ENCODE measurements at places on chromosomes 3 and 15.

DNA sequence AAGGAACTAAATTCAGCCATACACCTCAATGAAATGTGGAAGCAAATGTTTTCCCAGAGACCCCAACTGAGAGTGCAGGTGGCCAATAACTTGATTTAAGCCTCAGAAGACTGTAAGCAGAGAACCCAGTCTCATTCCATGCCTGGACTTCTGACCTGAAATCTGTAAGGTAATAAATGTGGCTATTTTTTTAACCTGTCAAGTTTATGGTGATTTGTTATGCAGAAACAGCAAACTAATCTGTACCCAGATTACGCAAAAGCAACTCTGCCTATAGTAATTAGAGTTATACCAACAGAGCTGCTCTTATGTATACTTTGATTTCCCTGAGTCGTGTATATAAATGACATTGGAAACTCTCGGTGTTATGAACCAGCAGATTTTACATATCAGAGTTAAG, 534.0 kb upstream of the NAALADL2 start:
- no peak for DNase-seq

DNA sequence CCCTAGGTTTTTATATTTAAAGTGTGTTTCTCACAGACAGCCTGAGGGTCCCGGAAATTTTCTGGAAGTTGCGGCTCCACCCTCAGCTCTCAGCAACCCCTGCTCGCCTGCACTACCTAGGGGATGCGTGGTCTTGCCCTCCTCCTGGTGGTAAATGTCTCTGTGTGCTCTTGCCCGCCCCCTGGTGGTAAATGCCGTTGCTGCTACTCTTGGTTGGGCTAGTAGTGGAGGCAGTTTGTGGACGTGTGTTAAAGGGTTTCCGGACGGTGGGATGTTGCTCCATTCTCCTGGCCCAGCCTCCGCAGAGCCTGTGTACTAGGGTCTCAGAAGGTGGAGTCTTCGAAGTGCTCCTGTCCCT, 27.4 kb downstream of the STOML1 start:
- no peak for DNase-seq

DNA sequence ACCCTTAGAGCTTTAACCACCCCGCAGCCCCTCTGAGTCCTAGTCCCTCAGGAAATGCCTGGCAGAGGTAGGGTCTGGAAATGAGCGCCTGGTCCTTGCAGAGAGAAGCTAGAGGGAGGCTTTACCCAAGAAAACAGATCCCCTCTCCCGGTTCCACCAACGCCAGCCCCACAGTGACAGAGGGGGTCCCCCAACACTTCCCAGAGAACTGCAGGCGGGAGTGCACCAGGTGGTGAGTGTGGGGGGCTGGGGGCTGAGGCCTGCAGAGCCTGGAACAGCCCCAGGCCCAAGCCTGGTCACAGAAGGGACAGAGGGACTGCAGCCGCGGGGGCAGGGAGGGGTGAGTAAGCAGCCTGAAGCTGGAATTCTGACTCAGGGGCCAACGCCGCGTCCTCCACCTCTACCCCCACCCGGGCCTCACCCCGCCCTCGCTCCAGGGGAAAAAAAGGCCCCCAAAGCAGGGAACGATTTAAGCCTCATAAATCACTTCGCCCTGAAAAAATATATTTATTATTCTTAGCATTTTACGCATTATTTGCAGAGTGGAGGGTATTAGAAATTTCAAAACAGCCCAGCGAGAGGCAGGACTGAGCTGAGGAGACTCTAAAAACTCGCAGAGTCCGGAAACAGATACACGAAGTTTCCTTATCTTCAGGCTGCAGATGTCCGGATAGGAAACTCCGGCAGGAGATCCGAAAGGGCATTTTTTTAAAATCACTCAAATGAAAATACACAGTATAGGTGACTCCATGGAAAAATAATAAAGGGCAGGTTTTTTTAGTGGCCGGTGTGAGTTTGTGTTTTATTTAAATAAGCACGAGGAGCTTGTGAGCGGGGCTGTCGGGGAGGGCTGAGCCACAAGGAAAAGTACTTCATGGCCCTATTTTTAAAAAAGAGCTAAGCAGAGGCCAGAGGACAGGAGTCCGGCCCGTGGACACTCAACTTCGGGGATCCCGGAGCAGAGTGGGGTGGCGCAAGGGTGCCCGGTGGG, 10.0 kb downstream of the GATA2 start:
- DNase-seq = peak; percentile 36

GRCh38 chr3:125608419-125608818, 13.1 kb upstream of the OSBPL11 start:
- DNase-seq = no peak

GRCh38 chr3:16305111-16305541, 40.1 kb downstream of the OXNAD1 start:
- no peak for DNase-seq

DNA sequence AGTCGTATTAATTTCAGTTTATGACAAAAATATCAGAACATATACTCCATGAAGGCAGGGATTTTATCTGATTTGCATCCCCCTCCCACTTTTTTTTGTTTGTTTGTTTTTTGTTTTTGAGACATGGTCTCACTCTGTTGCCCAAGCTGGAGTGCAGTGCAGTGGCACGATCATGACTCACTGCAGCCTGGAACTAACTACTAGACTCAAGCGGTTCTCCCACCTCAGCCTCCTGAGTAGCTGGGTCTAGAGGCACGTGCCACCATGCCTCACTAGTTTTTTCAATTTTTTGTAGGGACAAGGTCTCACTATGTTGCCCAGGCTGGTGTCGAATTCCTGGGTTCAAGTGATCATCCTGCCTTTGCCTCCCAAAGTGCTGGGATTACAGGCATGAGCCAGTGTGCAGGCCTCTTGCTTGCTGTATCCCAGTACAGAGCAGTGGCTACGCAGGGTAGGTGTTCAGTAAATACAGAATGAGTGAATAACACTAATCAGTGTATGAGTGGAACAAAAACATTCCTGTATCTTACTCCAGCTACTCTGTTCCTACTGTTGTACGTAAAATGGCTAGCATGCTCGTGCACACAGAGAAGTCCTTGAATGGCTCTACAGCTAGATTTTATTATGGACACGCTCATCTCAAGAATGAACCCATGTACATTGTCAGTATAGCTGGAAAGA, 272.4 kb downstream of the FOXP1 start:
- DNase-seq = no peak

- no peak for DNase-seq
Measured at GRCh38 chr15:90421527-90421926, 33.5 kb downstream of the IQGAP1 start.

DNA sequence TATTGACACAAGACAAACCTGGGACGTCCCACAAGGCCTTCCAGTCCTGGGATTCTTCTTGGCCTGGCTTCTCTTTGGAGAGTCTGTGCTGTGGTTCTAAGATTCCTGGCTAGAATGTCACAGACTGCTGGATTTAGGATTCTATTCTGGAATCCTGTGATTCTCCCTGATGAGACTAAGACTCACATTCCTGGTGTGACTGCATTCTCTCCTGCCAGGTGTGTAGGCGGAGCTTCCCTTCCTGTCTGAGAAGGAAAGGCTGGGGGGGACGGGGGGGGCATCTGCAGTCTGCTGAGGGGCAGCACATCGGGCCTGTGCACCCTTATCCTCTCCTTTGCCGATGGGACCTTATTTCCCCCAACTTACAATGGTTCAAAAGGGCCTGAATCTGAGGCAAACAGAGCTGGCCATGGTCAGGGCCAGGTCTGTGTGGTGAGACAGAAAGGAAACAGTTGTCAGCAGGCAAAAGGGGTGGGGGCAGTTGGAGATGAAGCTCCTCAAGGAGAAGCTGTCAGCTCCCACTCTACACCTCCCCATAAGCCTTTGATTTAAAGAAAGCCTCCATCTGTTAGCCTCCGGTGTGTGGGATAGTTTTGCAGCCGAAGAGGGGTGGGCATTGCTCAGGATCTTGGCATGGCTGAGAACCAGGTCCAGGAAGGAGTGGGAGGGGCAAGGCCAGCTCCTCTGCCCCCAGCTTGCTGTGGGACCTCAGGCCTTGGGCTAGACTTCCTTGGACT, 30.9 kb downstream of the VIPR1 start:
- no peak for DNase-seq

DNA sequence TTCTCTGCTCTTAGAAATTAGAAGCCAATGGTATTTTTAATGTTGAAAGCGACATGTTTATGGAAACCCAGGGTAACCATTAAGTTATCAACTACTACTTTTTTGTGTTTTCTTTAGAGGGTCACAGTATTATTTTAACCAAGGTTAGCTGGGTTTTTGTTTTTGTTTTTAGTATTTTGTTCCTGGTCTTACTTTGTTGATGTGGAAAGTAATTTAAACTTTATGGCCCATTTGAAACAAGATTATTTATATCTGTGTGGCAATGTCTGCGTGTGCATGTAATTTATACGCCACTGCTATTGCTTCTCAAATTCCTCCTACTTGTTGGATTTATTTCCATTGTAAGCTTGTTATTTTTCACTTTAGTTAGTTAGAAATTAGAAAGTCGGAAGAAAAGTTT, 722.1 kb upstream of the NR2F2 start:
- no peak for DNase-seq

DNA sequence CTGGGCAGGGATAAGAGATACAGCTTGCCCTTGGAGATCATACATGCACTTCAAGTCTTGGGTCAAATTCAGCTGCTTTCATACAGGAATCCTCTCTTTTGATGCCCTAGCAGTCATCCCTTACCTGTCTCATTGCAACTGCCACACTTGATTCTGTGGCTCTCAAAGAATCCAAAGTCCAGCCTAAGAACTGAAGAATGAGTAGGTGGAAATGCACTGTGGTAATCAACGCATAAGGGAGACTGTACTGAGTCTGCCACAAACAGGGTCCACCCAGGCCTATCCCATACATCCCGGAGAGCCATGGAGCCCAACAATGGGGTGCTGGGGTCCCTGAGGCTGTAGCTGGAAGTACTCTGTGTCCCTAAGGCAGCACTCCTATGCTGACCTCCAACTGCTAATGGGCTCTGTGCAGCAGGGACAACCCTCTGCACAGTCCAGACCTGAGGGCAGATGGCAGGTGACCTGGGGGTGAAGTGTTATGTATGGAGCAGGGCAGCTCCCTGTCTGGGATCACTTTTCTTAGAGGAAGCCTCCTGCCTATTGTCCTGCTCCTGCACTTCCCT, 1.7 kb upstream of the VPS18 start:
- DNase-seq = no peak

- DNase-seq = no peak
Measured at GRCh38 chr3:129006864-129007263, 5.8 kb downstream of the EFCC1 start.

GRCh38 chr3:4746241-4746958, 232.8 kb upstream of the BHLHE40 start:
- no peak for DNase-seq

- DNase-seq = no peak
Measured at GRCh38 chr3:57017459-57017845, 43.0 kb upstream of the SPATA12 start.

DNA sequence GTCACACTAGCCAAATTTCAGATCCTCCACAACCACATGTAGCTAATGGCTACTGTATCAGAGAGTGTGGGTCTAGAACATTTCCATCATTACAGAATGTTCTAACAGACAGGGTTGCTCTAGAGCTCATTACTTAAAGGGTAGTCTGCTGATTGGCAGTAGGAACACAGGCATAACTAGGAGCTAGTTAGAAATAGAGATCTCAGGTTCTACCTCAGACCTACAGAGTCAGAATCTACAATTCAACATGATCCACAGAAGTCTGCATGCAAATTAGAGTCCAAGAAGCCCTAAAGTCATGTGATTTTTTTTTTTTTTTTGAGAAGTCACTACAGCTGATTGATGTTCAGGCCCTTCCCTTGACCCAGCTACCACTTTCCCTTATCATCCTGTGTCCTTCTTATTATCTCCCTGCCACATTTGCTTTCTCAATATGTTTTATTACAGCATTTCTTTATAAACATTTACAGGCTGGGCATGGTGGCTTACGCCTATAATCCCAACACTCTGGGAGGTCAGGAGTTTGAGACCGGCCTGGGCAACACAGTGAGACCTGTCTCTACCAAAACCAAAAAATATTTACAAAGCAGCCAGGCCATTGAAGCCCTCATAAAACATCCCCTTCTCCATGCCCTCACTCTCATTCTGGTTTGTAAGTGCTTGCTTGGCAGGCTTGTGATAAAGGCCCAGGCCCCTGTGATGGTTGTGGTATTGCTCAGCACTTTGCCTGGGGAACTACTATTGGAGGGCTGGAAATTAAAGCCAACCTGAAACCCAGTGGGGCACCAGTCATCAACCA, 3.8 kb upstream of the ABHD5 start:
- DNase-seq = no peak

DNA sequence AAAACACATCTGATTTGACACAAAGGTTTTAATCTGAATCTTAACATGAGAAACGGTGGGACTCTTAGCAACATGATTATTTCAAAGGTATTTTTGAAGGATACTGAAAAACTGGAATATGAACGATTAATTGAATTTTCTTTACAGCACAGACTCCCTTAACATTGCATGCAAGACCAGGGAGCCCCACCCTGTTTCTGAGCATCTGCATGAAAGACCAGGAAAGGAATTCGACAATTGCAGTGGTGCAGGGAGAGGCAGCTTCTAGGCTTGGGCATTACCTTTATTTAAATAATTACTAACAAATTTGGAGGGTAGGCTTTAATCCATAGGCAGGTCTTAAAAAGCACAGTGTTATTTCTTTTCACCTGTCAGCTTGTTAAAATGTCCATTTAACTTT, 240.6 kb upstream of the TOPAZ1 start:
- no peak for DNase-seq

DNA sequence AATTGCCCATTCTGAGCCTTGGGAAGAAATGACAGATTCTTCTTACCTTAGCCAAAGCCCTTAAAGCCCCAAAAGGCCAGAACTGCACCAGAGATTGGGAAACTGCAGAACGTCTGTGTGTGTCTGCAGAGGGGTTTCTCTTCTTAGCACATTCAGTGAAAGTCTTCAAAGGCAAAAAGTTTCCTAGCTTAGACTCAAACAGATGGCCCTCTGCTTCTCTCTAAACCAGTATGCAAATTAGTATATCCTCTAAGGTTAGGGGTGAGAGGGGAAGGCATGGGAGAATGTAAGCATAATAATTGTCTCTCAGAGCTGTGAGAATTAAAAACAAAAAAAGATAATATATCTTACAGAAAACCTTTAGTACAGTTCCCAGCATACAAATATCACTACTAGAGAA, 334.0 kb upstream of the MCTP2 start:
- no peak for DNase-seq

DNA sequence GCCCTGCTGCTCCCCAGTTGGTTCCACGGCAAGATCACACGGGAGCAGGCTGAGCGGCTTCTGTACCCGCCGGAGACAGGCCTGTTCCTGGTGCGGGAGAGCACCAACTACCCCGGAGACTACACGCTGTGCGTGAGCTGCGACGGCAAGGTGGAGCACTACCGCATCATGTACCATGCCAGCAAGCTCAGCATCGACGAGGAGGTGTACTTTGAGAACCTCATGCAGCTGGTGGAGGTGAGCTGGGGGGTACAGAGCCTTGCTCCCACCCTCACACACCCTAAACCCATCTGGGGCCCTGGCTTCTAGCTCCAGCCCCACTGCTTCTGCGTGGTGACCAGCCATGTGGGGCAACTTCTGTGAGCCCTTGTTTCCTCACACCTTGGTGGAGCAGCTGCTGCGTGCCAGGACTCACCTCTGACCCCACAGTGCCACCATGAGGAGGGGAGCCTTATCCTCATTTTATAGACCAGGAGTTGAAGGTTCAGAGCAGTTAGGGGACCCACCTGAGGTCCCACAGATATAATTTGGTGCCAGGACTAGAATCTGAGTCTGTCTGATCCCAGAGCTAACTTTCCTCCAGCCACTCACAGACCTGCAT, 13.3 kb upstream of the LMAN1L start:
- DNase-seq = no peak

- no peak for DNase-seq
Measured at GRCh38 chr15:73141216-73141900, 89.1 kb downstream of the NEO1 start.

GRCh38 chr3:170726976-170727661, 141.2 kb upstream of the SLC7A14 start:
- DNase-seq = no peak

GRCh38 chr3:71228156-71228866, 355.2 kb downstream of the FOXP1 start:
- no peak for DNase-seq
